GM04503 (cell line): ENCODE measurements at places on chromosomes 3 and 15.
A peak's percentile ranks its signal among the peaks of the same experiment; 100 is the strongest.

DNA sequence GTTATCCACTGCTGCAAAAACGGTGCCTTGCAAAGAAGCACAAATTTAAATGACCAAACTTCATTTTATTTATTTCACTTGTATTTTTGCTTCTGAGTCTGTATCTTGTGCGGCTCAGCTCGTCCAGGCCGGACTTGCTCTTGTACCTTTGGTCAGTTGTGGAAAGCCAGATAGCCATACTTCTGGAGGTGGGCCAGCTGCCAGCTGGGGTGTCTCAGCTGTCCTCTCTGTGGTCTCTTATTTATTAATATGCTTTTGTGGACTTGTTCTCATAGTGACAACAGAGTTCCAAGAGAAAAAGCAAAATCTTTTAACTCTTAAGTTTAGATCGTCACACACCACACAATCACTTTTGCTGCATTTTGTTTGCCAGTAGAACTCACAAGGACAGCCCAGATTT is 87.7 kb downstream of the IL1RAP start:
- DNase-seq = no peak

GRCh38 chr3:197855571-197855970 is 64.5 kb downstream of the LRCH3 start:
- no peak for DNase-seq

DNA sequence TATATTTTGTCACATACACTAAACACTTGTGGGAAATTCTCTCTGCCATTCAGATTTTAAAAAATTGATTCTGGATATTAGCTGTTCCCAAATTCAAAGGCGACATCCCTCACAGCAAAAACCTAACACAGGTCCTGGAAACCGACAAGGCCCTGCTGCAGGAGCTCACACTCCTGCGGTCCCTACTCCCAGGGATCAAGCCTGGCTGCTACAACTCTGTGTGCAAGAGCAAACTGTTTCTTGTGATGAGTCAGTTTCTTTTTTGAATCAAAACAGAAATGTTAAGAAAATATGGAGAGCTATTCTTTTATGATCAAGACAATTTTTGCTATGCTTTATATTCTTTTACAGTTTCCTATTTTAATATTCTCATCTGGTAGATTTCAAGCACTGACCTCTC is 51.0 kb upstream of the TJP1 start:
- DNase-seq = no peak

DNA sequence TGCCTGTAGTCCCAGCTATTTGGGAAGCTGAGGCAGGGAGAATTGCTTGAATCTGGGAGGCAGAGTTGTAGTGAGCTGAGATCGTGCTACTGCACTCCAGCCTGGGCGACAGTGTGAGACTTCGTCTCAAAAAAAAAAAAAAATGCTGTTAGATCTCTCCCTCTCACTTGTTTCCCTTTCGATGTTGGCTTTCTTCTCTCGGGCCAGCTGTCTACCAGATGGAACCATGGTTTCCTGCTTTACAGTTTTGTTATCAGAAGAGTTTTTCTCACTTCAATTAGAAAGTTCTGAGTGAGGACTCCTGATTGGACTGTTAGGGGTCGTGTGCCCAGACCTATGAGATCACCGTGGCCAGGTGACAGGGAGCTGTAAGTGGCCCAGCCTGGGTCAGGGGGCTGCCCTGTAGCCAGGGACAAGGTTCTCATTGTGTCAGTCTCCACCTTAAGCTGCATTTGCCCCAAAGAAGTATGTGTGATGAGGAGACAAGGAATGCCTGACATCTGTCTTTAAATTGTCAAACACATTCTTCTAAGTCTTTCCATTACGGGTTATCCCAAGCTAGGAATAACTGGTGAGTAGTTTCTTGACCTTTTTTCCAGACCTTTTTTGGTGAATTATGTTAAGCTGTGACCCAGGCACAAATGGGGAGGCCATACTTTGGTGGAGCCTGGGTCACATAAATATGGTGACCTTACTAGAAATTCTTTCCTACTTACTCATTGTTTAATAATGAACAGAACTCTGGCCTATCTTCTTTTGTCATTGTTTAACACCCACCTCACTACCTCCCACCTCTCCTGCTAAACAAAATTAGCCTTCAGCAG is 25.2 kb downstream of the SNAPC5 start:
- DNase-seq = peak; percentile 30

DNA sequence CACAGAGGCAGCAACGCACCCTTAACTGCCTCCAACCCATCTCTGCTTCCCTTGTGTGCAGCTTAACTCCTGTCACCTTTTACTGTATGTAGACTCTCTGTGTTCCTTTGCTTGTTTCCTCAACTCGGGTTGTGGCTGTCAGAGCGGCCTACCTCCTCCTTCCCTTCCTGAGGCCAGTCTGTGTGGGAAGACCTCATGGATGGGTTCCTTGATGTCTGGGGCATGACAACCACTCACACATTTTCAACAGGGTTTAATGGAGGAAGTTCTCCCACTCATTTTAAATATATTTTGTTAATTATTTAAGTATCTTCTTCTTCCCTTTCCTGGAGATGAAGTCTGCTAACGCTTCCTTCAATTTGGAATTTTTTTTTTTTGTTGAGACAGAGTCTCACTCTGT is 1.8 kb upstream of the CSPG5 start:
- DNase-seq = no peak
